Heart right ventricle (tissue), 16 donors: ENCODE measurements at places on chromosomes 4 and X. TPM values are rescaled to one million over a fixed set of nuclear protein-coding genes. Genes with fewer than 3 reads are reported as not detected.

- H3K27me3 ChIP-seq = peaks cover 13% of the 10 kb centered on the region
- peak overlapping the region; percentile 71 for H3K4me3 ChIP-seq
- peak overlapping the region; percentile 84 for H3K27ac ChIP-seq
- peak; percentile 41 for DNase-seq
Observed at GRCh38 chr4:153222707-153223426, 18.6 kb downstream of the TRIM2 start.

GRCh38 chr4:107818301-107818910 is 6.3 kb upstream of the SGMS2 start:
- no peak overlapping the region for H3K4me3 ChIP-seq
- H3K27me3 ChIP-seq = no peaks in the 10 kb centered on the region
- no peak overlapping the region for H3K27ac ChIP-seq
- H3K36me3 ChIP-seq = no peaks in the 10 kb centered on the region

GRCh38 chr4:25486171-25486570 is 109.1 kb downstream of the ANAPC4 start:
- no peaks in the 10 kb centered on the region for H3K4me1 ChIP-seq
- no peaks in the 10 kb centered on the region for H3K27me3 ChIP-seq

PLA2G12A gene
- total RNA-seq = 48.2 TPM

- H3K4me3 ChIP-seq = peak overlapping the region; percentile 73
- H3K27ac ChIP-seq = peak overlapping the region; percentile 94
- peaks cover 6% of the 10 kb centered on the region for H3K36me3 ChIP-seq
- peaks cover 34% of the 10 kb centered on the region for H3K4me1 ChIP-seq
- DNase-seq = no peak
Observed at GRCh38 chrX:15853586-15854079, 980 bp downstream of the AP1S2 start.

GRCh38 chr4:151417766-151418376 is 8.9 kb downstream of the FHIP1A start:
- no peaks in the 10 kb centered on the region for H3K4me1 ChIP-seq
- no peak overlapping the region for H3K4me3 ChIP-seq
- no peaks in the 10 kb centered on the region for H3K36me3 ChIP-seq
- DNase-seq = no peak

DNA sequence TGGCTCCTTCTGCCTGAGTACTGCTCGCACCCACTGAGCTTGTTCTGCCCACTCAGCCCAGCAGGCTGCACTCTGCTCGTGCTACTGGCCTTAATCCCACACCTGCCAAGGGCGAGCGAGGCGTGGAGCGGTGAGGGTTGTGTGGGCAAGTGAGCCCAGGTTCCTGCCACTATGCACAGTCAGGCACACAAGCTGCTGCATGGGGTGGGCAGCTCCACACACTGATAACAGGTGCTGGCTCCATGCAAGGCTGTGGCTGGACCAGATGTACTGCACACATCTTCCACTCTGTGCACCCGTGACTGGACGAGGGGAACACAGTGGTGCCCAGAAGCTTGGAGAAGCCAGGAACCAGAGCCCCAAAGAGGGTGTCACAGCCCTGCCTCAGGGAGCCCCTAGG is 184.3 kb upstream of the NUDT6 start:
- DNase-seq = no peak
- no peaks in the 10 kb centered on the region for H3K4me1 ChIP-seq
- no peak overlapping the region for H3K4me3 ChIP-seq
- no peak overlapping the region for H3K27ac ChIP-seq
- no peaks in the 10 kb centered on the region for H3K27me3 ChIP-seq
- no peaks in the 10 kb centered on the region for H3K36me3 ChIP-seq

MAN2B2 gene
- 27.1 TPM for total RNA-seq

- H3K36me3 ChIP-seq = no peaks in the 10 kb centered on the region
- peaks cover 14% of the 10 kb centered on the region for H3K27me3 ChIP-seq
- H3K4me3 ChIP-seq = peak overlapping the region; percentile 54
- DNase-seq = peak; percentile 37
Observed at GRCh38 chrX:276581-277201, 4.5 kb upstream of the PLCXD1 start.

XKRX gene
- not detected for total RNA-seq

- no peak overlapping the region for H3K27ac ChIP-seq
- H3K4me3 ChIP-seq = no peak overlapping the region
- no peak for DNase-seq
Observed at GRCh38 chr4:23213198-23213597, 520.5 kb downstream of the GBA3 start.

DNA sequence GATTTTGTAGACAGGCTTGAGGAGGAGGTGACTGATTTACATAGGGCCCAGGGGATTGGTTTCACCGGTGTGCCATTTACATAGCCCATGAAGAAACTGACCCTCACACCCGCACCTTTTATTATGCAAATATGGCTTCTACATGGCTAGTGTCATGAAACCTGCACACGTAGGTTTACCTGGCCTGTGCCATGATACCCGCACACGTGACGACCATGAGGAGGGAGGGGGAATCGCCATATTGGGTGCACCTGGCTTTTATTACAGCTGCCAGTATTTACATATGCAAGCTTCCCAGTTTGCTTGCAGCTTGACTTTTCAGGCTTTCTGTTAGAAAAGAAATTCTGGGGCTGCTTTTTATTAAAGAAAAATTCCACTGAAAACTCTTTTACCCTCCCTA is 359.7 kb downstream of the ADAM29 start:
- H3K27ac ChIP-seq = no peak overlapping the region
- H3K36me3 ChIP-seq = no peaks in the 10 kb centered on the region
- no peak overlapping the region for H3K4me3 ChIP-seq

DNA sequence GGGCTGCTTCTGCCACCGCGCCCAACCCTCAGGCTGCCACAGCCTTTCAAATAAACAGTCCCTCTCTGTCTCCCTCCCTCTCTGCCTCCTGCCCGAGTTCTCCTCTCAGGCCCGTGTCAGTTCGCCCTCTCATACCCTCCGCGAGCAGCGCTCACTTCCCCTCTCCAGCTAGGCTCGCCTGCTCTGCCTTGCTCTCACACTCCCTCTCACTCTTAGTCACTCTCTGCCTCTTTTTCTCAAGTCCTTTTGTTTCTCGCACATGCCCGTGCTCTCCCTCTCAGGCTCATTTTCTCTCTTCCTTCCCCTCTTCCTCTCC is 3.2 kb downstream of the EFNB1 start:
- peak; percentile 37 for DNase-seq
- H3K27me3 ChIP-seq = no peaks in the 10 kb centered on the region
- peak overlapping the region; percentile 83 for H3K4me3 ChIP-seq

GRCh38 chrX:123308658-123309057 is 124.6 kb downstream of the GRIA3 start:
- no peak overlapping the region for H3K4me3 ChIP-seq
- DNase-seq = no peak
- no peaks in the 10 kb centered on the region for H3K36me3 ChIP-seq
- no peaks in the 10 kb centered on the region for H3K27me3 ChIP-seq

LRCH2 gene
- total RNA-seq = 0.96 TPM

- no peaks in the 10 kb centered on the region for H3K27me3 ChIP-seq
- no peak overlapping the region for H3K4me3 ChIP-seq
- no peak for DNase-seq
- H3K27ac ChIP-seq = no peak overlapping the region
- peaks cover 18% of the 10 kb centered on the region for H3K4me1 ChIP-seq
- no peaks in the 10 kb centered on the region for H3K36me3 ChIP-seq
Observed at GRCh38 chr4:124111922-124112321, 600.6 kb downstream of the ANKRD50 start.

- no peaks in the 10 kb centered on the region for H3K4me1 ChIP-seq
- H3K4me3 ChIP-seq = no peak overlapping the region
- H3K36me3 ChIP-seq = no peaks in the 10 kb centered on the region
- no peaks in the 10 kb centered on the region for H3K27me3 ChIP-seq
- no peak for DNase-seq
Observed at GRCh38 chr4:158741326-158742021, 18.3 kb upstream of the PPID start.

DNA sequence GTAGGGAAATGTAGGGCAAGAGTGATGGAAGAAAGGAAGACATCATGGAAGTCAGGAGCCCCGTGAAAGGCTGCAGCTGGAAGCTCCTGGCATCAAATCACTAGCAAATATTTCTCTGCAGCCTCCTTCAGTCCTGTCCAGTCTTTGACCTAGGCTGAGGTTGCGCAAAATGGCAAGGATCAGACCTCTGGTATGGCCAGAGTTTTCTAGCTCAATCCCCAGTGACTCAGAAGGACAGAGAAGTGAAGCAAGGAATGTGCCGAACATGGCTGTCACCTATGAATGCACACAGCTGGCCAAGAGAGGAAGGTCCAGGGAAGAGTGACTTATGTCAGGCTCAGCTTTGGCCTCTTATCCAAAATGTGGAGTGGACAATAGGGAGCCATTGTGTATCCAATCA is 71.1 kb upstream of the PHOX2B start:
- DNase-seq = no peak
- no peak overlapping the region for H3K4me3 ChIP-seq
- no peaks in the 10 kb centered on the region for H3K4me1 ChIP-seq
- no peaks in the 10 kb centered on the region for H3K36me3 ChIP-seq

DNA sequence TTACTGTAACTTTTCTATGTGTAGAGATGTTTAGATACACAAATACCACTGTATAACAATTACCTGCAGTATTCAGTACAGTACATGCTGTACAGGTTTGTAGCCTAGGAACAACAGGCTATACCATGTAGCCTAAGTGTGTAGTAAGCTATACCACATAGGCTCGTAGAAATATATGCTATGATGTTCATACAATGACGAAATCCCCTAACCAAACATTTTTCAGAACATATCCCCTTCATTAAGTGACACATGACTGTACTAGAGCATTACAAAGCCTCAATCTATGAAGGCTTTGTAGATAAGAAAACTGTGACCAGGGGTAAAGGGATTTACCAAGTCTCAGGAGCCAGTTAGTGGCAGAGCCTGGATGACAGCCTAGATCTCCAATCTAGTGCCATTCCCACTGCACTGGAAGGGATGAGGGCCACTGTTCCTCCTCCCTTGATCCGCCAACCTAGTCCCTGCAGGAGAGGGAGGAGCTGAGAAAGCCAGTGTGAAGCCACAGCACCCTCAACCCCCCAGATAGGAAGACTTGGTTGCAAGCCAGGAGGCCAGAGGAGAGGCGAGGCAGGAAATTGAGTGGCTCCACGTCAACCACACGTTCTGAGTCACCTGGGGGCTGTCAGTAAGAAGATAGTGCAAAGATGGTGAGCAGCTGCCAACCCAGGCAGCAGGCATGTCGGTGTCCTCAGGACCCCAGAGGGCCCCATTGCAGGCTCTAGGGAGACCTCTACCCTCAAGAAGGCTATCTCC is 227.7 kb downstream of the BCOR start:
- no peaks in the 10 kb centered on the region for H3K36me3 ChIP-seq
- H3K27ac ChIP-seq = no peak overlapping the region
- no peaks in the 10 kb centered on the region for H3K4me1 ChIP-seq
- H3K27me3 ChIP-seq = no peaks in the 10 kb centered on the region
- H3K4me3 ChIP-seq = no peak overlapping the region

DNA sequence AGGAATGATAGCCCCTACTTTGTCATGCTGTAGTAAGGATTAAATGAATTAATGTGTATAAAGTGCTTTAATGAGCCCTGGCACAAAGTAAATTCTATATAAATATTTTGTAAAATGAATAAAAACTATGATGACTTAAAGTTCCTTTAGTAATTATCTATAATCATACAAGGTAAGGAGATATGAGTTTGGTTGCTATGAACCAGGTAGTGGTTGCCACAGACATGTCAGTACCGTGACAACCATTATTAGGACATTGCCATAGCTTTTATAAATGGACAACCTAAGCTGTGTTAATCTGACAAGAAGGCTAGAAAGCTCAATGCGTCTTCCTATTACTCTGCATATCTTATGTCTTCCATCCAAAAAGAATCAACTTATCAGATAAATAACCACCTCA is at the start of gene ARL13A:
ARL13A (plus strand) TSS at position 301 of the 400 bp plus-strand sequence. CDS start 3,982 bp downstream, outside the sequence.
- no peaks in the 10 kb centered on the region for H3K4me1 ChIP-seq
- no peaks in the 10 kb centered on the region for H3K36me3 ChIP-seq
- no peak within 1 kb of the TSS for H3K27ac ChIP-seq
- H3K4me3 ChIP-seq = no peak within 1 kb of the TSS
- no peak for DNase-seq

GRCh38 chr4:98689507-98690174 is 31.2 kb upstream of the TSPAN5 start:
- no peak overlapping the region for H3K27ac ChIP-seq
- no peaks in the 10 kb centered on the region for H3K36me3 ChIP-seq
- no peaks in the 10 kb centered on the region for H3K4me1 ChIP-seq
- no peaks in the 10 kb centered on the region for H3K27me3 ChIP-seq

DNA sequence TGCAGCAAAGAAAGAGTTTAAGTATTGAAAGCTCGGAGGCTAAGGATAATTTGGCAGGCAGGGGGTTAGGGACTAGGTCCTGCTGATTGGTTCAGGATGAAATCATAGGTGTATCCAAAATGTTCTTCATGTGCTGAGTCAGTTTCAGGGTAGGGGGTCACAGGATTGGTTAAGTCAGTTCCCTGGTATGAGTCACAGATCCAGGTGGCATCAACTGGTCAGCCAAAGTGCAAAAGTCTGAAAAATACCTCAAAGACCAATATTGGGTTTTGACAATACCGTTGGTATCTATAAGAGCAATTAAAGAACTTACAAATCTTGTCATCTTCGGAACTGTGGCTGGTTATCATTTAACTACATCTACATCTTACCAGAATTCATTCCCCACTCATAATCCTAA is 25.6 kb upstream of the PRDM8 start:
- H3K27me3 ChIP-seq = no peaks in the 10 kb centered on the region
- no peak for DNase-seq
- no peak overlapping the region for H3K4me3 ChIP-seq
- H3K4me1 ChIP-seq = no peaks in the 10 kb centered on the region
- H3K27ac ChIP-seq = peak overlapping the region; percentile 67

- DNase-seq = no peak
- no peak overlapping the region for H3K27ac ChIP-seq
- no peak overlapping the region for H3K4me3 ChIP-seq
- no peaks in the 10 kb centered on the region for H3K36me3 ChIP-seq
- H3K4me1 ChIP-seq = no peaks in the 10 kb centered on the region
- H3K27me3 ChIP-seq = no peaks in the 10 kb centered on the region
Observed at GRCh38 chr4:78296261-78296660, 239.1 kb downstream of the FRAS1 start.

- no peak overlapping the region for H3K4me3 ChIP-seq
- no peaks in the 10 kb centered on the region for H3K27me3 ChIP-seq
- no peaks in the 10 kb centered on the region for H3K36me3 ChIP-seq
Observed at GRCh38 chrX:47244676-47245075, 11.9 kb downstream of the USP11 start.

RXFP1 gene
- total RNA-seq = not detected

GRCh38 chr4:158410272-158410671 is 111.4 kb upstream of the RXFP1 start:
- no peaks in the 10 kb centered on the region for H3K27me3 ChIP-seq
- no peak overlapping the region for H3K4me3 ChIP-seq
- H3K4me1 ChIP-seq = no peaks in the 10 kb centered on the region
- no peak overlapping the region for H3K27ac ChIP-seq
- no peaks in the 10 kb centered on the region for H3K36me3 ChIP-seq
